ENCODE measurements at places on chromosomes 7 and 10. TPM values are rescaled to one million over a fixed set of nuclear protein-coding genes. Genes with fewer than 3 reads are reported as not detected.

DNA sequence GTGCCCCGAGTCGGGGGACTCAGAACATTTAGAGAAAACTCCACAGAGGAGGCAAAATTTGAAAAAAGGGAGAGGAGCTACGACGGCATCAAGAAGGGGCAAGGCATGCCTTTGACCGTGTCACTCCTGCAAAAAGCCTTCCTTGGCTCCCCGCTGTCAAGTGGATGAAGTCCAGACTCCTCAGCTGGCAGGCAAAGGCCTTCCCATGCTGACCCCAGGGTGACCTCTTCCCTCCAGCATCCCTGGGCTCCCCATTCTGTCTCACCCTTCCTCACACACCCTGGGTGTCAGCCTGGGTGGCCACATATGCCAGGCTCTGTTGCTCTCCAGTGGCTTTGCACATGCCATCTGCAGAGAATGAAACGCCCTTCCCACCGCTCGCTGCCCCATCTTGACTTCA lies 88.4 kb upstream of the ZMIZ1 start:
- H3K27ac ChIP-seq, result no peak overlapping the region
- H3K36me3 ChIP-seq, result no peaks in the 10 kb centered on the region
- H3K4me1 ChIP-seq, result no peaks in the 10 kb centered on the region
- H3K27me3 ChIP-seq, result no peaks in the 10 kb centered on the region

NKX1-2 gene
- polyA plus RNA-seq, result not detected

KIAA1217 gene
- 10.4 TPM for polyA plus RNA-seq

TFEC gene
- 10.0 TPM for polyA plus RNA-seq

TMEM236 gene
- polyA plus RNA-seq, result 0.09 TPM

DYDC2 gene
- 0.22 TPM for polyA plus RNA-seq

All from kidney (tissue), 22 donors.